ENCODE measurements at places on chromosomes 2 and 18.

GRCh38 chr18:8949206-8949605, 153.3 kb upstream of the NDUFV2 start:
- DNase-seq = no peak

DNA sequence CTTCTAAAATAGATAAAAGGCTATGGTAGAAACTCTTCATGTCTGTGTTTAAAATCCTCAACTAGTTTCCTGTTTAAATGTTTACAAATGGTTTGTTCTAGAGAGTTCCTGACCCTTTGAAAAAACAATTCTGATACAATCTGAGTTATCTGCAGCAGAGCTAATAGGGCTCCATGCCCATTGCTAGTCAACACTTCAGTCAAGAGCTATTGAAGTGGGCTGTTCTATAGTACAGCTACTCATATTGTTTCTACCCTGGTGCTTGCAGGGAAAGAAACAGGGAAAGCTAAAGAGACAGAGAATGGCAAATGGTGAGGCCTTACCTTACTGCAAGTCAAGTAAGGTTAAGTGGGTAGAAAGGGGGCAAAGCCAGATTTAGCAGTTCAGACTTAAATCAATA, 112.3 kb upstream of the CAVIN2 start:
- DNase-seq = no peak

- DNase-seq = no peak
Observed at GRCh38 chr2:63553049-63553448, 35.2 kb downstream of the WDPCP start.

- DNase-seq = no peak
Observed at GRCh38 chr18:8329186-8329771, 280.0 kb upstream of the RAB12 start.

DNA sequence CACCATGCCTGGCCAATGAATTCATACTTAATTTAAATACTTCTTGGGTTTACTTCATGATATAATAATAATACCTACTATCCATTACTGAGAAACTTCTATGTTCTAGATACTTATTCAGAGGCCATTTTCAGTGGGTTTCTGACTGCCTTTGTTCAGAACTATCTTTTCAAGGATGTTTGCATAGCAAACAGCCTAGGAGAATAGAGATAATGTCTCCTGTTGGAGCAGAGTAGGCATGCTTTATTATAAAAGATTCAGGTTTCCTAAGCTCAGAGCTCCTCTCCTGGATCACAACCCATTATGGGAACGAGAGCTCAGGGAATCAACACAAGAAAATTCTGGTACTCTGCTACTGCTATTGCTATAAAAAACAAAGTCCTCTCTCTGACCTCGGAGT, 11.1 kb downstream of the FASTKD1 start:
- DNase-seq = no peak

- DNase-seq = no peak
Observed at GRCh38 chr18:77708826-77709506, 459.3 kb downstream of the GALR1 start.

DNA sequence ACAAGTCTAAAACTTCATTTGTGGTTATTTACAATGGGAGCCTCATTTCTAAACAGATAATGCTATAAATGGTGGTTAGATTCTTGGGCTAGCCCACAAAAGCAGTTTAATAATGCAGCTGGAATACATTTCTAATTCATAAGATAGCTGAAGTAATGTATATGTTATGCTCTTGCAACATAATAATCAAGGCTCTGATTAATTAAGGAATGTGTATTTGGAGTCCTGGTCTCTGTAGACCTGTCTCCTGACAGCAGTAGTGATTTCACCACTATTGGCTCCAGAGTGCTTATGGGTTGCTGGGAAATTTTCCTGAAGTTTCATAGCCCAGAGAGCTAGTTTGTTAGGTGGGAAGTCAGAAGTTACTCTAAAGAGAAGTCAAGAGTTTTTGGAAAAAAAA, 21.3 kb upstream of the CDC42EP3 start:
- no peak for DNase-seq

- no peak for DNase-seq
Observed at GRCh38 chr2:23356711-23357110, 28.3 kb upstream of the KLHL29 start.

GRCh38 chr2:62768615-62769014, 63.1 kb downstream of the EHBP1 start:
- DNase-seq = no peak

DNA sequence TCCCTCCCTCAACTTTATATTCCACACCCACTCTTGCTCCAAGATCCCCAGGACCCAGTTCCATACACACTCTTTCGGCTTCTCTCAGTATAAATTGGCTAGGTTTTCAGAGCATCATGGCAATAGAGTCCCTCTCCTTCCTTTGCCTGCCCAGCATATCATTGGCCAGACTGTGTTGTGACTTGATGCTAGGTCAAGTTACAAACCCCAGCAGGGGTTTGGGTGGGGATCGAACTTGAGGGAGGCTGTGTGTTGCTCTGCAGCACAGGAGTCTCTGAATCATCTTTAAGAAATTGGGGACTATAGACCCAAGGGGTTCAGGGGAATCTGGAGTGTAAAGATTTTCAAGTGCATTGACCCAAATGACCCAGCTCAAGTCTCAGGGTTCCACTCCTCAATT, 477.5 kb upstream of the MEIS1 start:
- no peak for DNase-seq

DNA sequence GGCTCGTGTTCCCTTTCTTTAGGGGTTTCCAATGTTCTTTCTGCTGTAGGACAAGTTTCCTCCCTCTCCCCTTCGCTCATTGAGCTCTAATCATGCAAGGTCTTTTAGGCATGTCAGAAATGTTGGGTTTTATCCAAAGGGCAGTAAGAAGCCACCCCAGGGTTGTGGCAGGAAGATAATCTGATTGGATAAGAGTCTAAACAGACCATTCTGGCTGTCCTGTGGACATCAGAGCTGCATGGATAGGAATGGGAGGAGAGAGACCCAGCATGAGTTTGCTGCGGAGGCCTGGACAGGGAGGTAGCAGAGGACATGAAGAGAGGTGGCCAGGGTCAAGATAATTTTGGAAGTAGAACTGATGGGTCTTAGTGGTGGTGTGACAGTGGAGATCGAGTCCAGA, 88.2 kb downstream of the ACKR3 start:
- DNase-seq = no peak
